Naive B cell (primary cell): ENCODE measurements at places on chromosomes 3 and 15. TPM values are rescaled to one million over a fixed set of nuclear protein-coding genes. Genes with fewer than 3 reads are reported as not detected.
A peak's percentile ranks its signal among the peaks of the same experiment; 100 is the strongest.

- H3K4me1 ChIP-seq, result peaks cover 1% of the 10 kb centered on the region
- H3K4me3 ChIP-seq, result no peak overlapping the region
- DNase-seq, result no peak
Observed at GRCh38 chr3:125187599-125187910, 25.0 kb downstream of the SLC12A8 start.

DNA sequence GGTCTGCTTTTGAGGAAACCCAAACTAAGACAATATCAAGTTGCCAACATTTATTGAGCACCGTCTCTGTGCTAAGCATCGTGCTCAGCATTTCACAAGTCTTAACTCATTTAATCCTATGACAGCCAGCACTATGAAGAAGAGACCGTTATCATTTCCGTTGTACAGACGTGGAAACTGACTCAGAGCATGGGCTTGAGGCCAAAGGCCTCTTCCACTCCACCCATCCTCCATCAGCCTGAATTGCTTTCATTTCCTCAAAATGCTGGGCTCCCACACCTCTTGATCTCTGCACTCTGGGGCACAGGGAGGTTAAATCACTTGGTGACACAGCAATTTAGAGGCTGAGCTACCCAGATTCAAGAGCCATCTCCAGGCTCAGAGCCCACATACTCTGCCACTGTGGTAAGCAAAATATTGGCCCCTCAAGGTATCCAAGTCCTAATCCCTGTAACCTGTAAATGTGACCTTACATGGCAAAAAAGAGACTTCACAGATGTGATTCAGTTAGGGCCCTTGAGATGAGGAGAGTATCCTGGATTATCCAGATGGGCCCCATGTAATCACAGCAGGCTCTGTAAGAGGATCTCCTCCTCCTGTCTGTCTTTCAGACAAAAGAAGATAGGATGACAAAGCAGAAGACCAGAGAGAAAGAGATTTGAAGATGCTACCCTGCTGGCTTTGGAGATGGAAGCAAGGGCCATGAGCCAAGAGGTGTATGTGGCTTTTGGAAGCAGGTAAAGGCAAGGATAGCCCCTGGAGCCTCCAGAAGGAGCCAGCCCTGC lies 24.3 kb upstream of the FLNB start:
- peak; percentile 64 for DNase-seq
- no peak overlapping the region for H3K4me3 ChIP-seq
- peaks cover 24% of the 10 kb centered on the region for H3K4me1 ChIP-seq
- peaks cover 10% of the 10 kb centered on the region for H3K27me3 ChIP-seq
- no peaks in the 10 kb centered on the region for H3K36me3 ChIP-seq
- peak overlapping the region; percentile 22 for H3K27ac ChIP-seq

DNA sequence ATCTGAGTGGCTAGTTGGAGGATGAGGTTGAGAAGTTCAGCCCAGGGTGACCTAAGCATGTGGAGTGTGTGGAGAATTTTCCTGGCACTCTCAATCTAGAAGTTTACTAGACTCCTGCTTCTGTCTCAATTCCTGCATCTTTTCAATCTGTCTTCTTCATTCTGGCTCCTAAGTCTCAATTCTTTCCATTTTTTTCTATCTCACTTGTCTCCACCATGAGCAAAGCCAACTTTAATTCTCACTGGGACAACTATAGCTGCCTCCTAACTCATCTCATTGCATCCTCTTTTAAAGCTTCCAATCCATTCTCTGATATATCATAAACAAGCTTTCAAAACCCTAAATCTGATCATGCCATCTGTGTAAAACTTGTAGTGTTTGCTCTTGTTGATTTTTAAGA lies 569.3 kb downstream of the NAALADL2 start:
- no peak overlapping the region for H3K4me3 ChIP-seq
- H3K4me1 ChIP-seq, result no peaks in the 10 kb centered on the region
- H3K36me3 ChIP-seq, result no peaks in the 10 kb centered on the region
- no peak overlapping the region for H3K27ac ChIP-seq
- no peak for DNase-seq

GRCh38 chr15:27646531-27646930 lies 452.6 kb downstream of the OCA2 start:
- DNase-seq, result no peak
- no peaks in the 10 kb centered on the region for H3K36me3 ChIP-seq

DNA sequence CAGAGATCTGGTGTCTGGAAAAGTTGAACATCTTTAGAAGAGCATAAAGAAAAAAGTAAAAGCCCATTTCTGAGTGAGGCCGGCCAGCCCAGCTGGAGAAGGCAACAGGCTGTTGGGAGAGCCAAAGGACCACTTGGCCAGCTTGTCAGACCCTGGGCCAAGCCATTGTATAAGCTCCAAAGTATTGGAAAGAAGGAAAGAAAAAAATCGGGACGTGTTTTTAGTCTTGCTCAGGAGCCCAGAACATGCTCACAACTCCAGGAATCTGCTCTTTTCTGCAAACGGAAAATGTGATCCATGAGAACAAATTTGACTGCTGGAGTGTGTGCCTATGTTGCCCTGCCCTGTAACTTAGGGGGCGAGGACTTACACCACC lies 10.4 kb upstream of the CLPX start:
- no peaks in the 10 kb centered on the region for H3K27me3 ChIP-seq
- no peak overlapping the region for H3K4me3 ChIP-seq
- no peaks in the 10 kb centered on the region for H3K36me3 ChIP-seq
- no peaks in the 10 kb centered on the region for H3K4me1 ChIP-seq
- no peak for DNase-seq

- H3K4me3 ChIP-seq, result no peak overlapping the region
- H3K36me3 ChIP-seq, result no peaks in the 10 kb centered on the region
- DNase-seq, result no peak
- no peaks in the 10 kb centered on the region for H3K27me3 ChIP-seq
- no peaks in the 10 kb centered on the region for H3K4me1 ChIP-seq
- no peak overlapping the region for H3K27ac ChIP-seq
Observed at GRCh38 chr3:127865941-127866340, 43.6 kb upstream of the MGLL start.

DNA sequence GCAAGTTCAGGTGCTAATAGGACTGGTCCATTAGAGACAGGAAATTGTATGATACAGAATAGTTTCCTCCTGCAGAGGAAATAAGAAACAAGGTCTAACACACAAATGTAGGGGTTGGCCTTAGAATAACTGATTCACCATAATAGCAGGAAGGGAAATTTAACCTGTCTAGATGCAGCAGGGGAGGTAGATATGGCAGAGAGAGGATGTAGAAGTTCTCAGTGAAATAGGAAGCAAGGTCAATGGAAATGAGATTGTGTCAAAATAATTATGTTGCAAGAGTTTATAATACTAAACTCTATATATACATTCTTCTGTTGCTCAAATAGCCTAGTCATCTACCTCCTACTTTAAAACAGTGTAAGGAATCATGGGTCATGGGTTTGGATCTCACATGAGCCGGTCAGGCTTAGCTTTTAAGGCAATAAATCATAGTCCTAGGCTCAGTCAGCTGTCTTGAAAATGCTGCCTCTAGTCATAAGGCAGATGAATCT lies 17.0 kb downstream of the BCL2A1 start:
- no peaks in the 10 kb centered on the region for H3K27me3 ChIP-seq
- DNase-seq, result no peak
- H3K27ac ChIP-seq, result no peak overlapping the region
- no peaks in the 10 kb centered on the region for H3K36me3 ChIP-seq

GRCh38 chr3:140397847-140398246 lies 280.0 kb upstream of the TRIM42 start:
- no peak overlapping the region for H3K27ac ChIP-seq
- no peaks in the 10 kb centered on the region for H3K36me3 ChIP-seq
- no peak for DNase-seq
- H3K4me3 ChIP-seq, result no peak overlapping the region

DNA sequence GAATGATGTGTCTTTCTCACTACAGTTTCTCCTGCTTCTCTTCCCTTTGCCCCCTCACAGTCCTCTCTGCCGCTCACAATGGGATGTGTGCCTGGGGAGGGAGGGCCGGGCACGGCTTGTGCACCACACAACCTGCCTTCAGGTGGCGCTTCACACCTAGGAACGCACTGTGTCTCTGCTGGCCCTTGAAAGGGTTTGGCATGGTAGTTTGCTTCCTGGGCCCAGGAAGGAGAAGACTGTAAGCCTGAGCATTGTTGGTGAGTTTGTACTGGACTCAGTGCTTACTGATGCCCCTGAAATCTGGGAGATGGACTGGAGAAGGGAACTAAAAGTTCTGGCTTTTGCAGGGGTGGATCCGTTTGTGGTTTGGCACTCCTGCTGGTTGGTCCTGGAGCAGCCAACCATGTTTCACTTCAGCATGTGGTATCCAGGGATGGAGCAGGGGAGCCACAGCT lies 9.2 kb downstream of the ALPK3 start:
- no peak for DNase-seq
- H3K4me3 ChIP-seq, result no peak overlapping the region
- H3K27me3 ChIP-seq, result no peaks in the 10 kb centered on the region
- H3K27ac ChIP-seq, result no peak overlapping the region

DNA sequence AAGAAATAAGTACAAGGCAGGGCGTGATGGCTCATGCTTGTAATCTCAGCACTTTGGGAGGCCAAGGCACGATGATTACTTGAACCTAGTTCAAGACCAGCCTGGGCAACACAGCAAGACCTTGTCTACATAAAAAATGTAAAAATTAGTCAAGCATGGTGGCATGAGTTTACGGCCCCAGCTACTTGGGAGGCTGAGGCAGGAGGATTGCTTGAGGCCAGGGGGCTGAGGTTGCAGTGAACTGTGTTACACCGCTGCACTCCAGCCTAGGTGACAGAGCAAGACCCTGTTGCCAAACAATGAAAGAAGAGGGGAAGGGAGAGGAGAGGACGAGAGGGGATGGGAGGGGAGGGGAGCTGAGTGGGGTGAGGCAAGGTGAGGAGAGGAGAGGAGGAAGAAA lies 152.7 kb upstream of the PRICKLE2 start:
- no peaks in the 10 kb centered on the region for H3K27me3 ChIP-seq
- H3K4me1 ChIP-seq, result no peaks in the 10 kb centered on the region
- DNase-seq, result no peak
- H3K27ac ChIP-seq, result no peak overlapping the region
- H3K36me3 ChIP-seq, result no peaks in the 10 kb centered on the region
- H3K4me3 ChIP-seq, result no peak overlapping the region

GRCh38 chr3:123067689-123068600 lies 1.1 kb downstream of the PDIA5 start:
- no peak for DNase-seq
- peaks cover 17% of the 10 kb centered on the region for H3K27me3 ChIP-seq
- peak overlapping the region; percentile 89 for H3K4me3 ChIP-seq
- H3K4me1 ChIP-seq, result peaks cover 20% of the 10 kb centered on the region

- no peak overlapping the region for H3K27ac ChIP-seq
- no peaks in the 10 kb centered on the region for H3K27me3 ChIP-seq
- no peak for DNase-seq
- H3K36me3 ChIP-seq, result no peaks in the 10 kb centered on the region
Observed at GRCh38 chr15:39301589-39301999, 279.3 kb upstream of the THBS1 start.

- peaks cover 8% of the 10 kb centered on the region for H3K36me3 ChIP-seq
- peak overlapping the region; percentile 59 for H3K27ac ChIP-seq
- H3K4me1 ChIP-seq, result peaks cover 40% of the 10 kb centered on the region
Observed at GRCh38 chr3:40618158-40618557, 93.4 kb downstream of the ZNF621 start.

DNA sequence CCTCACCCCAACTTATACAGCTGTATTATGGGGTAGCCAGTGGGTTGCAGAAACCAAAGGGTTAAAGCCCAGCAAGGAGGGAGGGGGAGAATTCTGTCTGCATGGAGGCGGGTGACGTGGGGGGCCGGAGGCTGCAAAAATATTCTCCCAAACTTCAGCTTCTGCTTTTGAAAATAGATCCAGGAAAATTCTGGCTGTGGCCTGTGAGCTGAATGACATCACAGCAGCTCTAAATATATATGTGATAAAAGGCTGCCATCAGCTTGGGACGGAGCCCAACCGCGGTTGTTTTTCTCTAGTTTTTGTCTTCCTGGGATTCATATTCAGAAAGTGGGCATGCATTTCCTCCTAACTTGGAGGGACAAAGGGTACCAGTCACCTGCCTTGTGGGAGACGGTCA lies 27.6 kb downstream of the MAPKAPK3 start:
- H3K4me3 ChIP-seq, result no peak overlapping the region

GRCh38 chr3:89364314-89364713 lies 256.9 kb downstream of the EPHA3 start:
- no peak overlapping the region for H3K4me3 ChIP-seq
- H3K27ac ChIP-seq, result no peak overlapping the region
- no peak for DNase-seq
- H3K27me3 ChIP-seq, result no peaks in the 10 kb centered on the region

DNA sequence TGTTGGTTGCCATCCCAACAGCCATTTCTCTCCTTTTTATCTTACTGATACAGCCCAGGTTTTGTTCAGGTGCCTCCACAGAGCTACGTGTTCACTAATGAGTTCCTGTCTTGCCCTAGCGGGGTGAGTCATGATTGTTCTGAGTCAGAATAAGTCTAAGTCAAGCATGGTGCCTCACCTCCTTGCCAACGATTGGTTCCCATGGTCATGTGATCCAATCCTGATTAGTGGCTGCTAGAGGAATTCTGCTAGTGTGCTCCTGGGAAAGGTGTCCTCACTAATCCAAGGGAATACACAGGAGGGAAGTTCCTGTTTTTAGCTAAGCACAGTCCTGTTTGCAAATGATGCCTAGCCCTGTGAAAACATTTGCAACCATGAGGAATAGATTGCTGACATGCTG lies 99.8 kb downstream of the NSUN3 start:
- DNase-seq, result no peak
- no peak overlapping the region for H3K4me3 ChIP-seq
- no peaks in the 10 kb centered on the region for H3K27me3 ChIP-seq
- no peaks in the 10 kb centered on the region for H3K36me3 ChIP-seq
- no peaks in the 10 kb centered on the region for H3K4me1 ChIP-seq
- H3K27ac ChIP-seq, result no peak overlapping the region

GRCh38 chr3:15808679-15809310 lies 11.0 kb upstream of the ANKRD28 start:
- no peak for DNase-seq
- no peak overlapping the region for H3K27ac ChIP-seq
- no peak overlapping the region for H3K4me3 ChIP-seq

- H3K36me3 ChIP-seq, result no peaks in the 10 kb centered on the region
- no peaks in the 10 kb centered on the region for H3K4me1 ChIP-seq
- no peaks in the 10 kb centered on the region for H3K27me3 ChIP-seq
- no peak for DNase-seq
- H3K4me3 ChIP-seq, result no peak overlapping the region
- H3K27ac ChIP-seq, result no peak overlapping the region
Observed at GRCh38 chr15:94829887-94830884, 598.8 kb downstream of the MCTP2 start.

GRCh38 chr3:128335621-128336296 lies 130.9 kb downstream of the DNAJB8 start:
- DNase-seq, result no peak
- peaks cover 15% of the 10 kb centered on the region for H3K4me1 ChIP-seq
- no peaks in the 10 kb centered on the region for H3K27me3 ChIP-seq
- H3K27ac ChIP-seq, result peak overlapping the region; percentile 38
- H3K36me3 ChIP-seq, result peaks cover 32% of the 10 kb centered on the region

- H3K36me3 ChIP-seq, result no peaks in the 10 kb centered on the region
- no peak for DNase-seq
- H3K4me3 ChIP-seq, result no peak overlapping the region
- H3K27me3 ChIP-seq, result peaks cover 5% of the 10 kb centered on the region
Observed at GRCh38 chr3:134885877-134886621, 91.0 kb downstream of the EPHB1 start.

SAMD7 gene
- not detected for polyA plus RNA-seq

CHRNB4 gene
- not detected for polyA plus RNA-seq

SYNPR gene
- polyA plus RNA-seq, result not detected

CCR9 gene
- 1.3 TPM for polyA plus RNA-seq

DNAH12 gene
- not detected for polyA plus RNA-seq

ZNF35 gene
- polyA plus RNA-seq, result 3.8 TPM

CYP1A1 gene
- not detected for polyA plus RNA-seq

DLEC1 gene
- 0.27 TPM for polyA plus RNA-seq

TEX55 gene
- polyA plus RNA-seq, result not detected

EXD1 gene
- not detected for polyA plus RNA-seq
